HFFc6 (cell line): ENCODE measurements at places on chromosomes 16 and 17. TPM values are rescaled to one million over a fixed set of nuclear protein-coding genes. Genes with fewer than 3 reads are reported as not detected.

Gene OVCA2
- 43.7 to 46.9 TPM (median 45.6 TPM) in 3 replicates for total RNA-seq

Gene MMP28
- total RNA-seq, result not detected in 3 replicates

Gene BICDL2
- 0.12 TPM in 1 of 3 replicates, not detected in the others for total RNA-seq

DNA sequence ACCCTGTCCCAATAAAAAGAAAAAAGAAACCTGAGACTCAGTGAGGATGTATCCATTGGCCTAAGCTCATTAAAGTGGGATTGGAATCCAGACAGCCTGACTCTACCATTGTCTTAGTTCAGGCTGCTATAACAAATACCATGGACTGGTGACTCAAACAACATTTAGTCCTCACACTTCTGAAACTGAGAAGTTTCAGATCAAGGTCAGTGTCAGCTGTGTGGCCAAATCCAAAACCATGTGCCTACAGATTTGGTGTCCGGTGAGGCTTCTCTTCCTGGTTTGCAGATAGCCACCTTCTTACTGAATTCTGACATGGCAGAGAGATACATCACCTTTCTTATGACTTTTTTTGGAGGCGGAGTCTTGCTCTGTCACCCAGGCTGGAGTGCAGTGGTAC is 53.3 kb upstream of the KDM8 start:
- no peak for DNase-seq

GRCh38 chr16:75089486-75090202 is 26.9 kb downstream of the LDHD start:
- DNase-seq, result no peak

DNA sequence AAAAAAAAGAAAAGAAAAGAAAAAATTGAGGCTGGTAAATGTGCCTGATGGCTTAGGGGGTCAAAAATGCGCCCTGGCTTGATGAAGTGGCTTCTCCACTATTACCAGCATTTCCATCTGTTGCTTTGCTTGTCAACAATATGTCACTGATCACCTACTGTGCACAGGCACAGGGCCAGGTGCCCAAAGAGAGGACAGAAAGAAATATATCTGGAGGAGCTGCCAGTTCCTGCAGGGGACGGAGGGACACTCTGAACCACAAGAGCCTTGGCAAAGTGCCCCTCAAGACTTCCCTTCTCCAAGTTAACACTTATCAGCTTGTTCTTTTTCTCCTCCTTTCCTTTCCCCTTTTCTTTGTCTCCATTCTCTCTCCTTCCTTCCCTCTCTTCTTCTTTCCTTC is 34.7 kb downstream of the GINS3 start:
- no peak for DNase-seq

DNA sequence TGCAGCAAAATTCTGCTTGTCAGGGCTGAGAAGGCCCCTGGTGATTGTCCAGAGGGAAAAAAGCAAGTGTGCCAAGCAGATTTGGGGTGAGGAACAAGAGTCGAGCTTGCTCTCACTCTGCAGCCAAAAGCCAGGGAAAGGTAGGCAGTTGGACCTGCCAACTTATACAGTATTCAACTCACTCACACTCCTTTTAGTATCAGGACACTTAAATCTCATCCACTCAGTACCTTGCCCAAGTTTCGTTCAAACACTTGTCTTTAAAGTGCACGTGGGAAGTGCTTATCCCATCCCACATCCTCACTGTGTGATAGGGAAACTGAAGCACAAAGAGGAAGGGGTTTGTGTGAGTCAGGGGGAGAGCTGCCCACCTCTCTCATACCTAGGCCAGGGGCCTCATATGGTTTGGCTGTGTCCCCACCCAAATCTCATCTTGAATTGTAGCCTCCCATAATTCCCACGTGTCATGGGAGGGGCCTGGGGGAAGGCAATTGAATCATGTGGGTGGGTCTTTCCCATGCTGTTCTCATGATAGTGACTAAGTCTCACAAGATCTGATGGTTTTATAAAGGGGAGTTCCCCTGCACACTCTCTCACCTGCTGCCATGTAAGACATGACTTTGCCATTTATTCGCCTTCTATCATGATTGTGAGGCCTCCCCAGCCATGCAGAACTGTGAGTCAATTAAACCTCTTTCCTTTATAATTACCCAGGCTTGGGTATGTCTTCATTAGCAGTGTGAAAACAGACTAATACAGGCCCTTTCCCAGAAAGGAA is 25.6 kb upstream of the CES5A start:
- DNase-seq, result no peak

DNA sequence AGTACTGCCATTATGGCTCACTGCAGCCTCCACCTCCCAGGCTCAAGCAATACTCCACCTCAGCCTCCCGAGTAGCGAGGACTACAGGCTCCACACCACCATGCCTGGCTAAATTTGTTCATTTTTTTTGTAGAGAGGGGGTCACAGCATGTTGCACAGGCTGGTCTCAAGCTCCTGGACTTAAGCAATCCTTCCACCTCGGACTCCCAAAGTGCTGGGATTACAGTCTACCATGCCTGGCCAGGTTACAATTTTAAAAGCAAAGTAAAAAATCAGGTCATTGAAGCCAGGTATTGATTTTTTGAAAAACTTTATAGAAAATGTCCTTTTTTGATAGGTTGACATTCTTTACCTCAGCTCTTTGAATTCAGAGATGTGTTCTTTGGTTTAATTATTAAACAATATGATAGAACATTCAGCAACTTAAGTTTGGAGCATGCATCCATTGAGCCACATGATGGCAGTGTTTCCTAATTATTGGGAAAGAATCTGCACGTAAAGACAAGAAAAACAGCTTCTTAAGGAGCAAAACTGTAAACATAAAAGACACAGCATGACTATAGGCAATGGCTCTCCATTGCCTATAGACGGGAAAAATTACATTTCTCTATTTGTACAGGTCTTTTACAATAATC is 1.7 kb upstream of the SLC16A11 start:
- DNase-seq, result peak; percentile 74

DNA sequence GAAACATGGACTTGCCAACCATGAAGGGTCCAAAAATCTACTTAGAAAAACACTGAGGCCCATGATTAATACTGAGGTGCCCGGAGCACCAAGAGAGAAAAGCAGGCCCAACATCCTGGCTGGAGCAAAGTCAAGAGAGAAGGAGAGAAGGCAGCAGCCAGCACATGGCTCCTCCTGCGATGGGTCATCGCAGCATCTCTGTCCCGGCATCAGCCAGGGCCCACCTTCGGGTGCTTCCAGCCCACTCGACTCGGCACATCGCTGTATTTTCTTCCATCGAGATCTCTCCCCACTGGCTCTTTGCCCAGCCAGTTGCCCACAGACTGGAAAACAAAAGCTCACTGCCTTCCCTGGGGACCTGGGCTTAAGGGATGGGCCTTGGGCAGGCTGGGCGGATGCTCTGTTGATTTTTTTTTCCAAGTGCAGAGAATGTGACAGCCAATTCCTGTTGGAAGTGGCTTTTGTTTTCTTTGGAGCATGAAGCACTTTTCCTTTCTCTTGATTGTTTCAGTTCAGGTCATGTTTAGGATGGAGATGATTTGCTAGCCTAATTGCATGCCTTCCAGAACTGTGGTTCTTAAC is 58.1 kb downstream of the CYB5B start:
- DNase-seq, result no peak

DNA sequence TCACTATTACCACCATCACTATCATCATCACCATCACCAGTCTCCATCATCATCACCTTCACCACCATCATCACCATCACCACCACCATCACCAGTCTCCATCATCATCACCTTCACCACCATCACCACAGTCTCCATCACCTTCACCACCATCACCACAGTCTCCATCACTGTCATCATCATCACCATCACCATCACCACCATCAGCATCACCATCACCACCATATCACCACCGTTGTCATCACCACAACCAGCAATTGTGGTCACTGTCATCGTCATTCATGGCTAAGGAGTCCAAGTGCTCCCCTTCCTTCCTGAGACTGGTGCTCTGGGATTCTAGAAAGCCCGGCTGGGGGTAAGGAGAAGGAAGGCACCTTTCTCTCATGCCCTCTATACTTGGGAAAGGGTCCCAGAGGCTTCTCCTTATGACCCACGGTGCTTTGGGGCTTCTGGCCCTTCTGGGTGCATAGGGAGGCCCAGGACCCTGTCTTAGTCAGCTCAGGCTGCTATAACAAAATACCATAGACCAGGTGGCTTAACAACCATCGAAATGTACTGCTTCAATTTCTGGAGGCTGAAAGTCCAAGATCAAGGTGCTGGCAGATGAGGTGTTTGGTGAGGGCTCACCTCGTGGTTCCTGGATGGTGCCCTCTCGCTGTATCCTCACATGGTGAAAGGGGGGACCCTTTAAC is 93.4 kb upstream of the GSE1 start:
- no peak for DNase-seq

- DNase-seq, result no peak
These were observed 69.0 kb downstream of the ANKFN1 start for GRCh38 chr17:56222255-56222654.

DNA sequence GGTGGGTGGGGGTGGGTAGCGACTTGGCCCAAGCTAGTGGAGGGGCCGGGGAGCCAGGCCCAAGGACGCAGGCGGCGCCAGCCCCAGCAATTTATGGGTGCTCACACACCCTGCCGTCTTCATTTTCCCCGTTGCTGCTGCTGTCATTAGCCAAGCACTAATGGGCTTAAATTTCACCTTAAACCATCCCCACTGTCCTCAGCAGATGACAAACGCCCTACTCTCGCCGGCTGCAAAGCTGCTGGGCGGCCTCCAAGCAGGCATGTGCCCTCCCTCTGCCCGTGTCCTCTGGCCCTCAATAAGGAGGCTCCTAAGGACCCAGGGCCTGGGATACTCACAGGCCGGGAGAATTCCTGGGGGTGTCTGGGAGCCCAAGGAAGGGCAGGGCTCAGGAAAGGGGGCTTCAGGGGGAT is 66.1 kb downstream of the SREBF1 start:
- DNase-seq, result no peak

- no peak for DNase-seq
These were observed 93.4 kb upstream of the METRNL start for GRCh38 chr17:82985973-82986372.

DNA sequence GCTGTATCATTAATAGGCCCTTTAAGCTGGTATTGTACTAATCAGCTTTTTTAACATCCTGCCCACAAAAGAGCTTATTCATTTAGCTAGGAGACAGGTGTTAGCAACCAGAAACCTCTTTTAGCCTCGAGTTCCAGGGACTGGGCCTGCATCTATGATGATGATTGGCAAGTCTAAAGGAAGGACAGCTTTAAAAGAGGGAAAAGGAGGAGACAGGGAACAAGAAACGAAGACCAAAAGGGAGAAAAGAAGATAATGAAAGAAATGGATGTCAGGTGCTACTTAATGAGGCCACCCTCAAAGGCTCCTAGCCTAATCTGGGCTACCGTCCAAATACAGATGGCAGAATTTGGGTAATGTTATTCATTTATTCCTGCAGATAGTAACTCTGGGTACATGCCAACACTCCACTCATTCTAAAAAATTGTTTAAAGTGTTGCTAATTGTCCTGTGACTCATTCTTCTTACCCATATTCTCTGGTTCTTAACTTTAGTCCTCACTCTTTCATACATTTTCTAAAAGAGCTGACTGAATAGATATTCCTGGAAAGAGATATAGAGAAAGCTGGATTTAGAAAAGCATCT is 18.7 kb upstream of the RFFL start:
- DNase-seq, result peak; percentile 84
